Activated CD4-positive, CD25-positive, alpha-beta regulatory T cell (primary cell): ENCODE measurements at places on chromosomes 1 and 21.

DNA sequence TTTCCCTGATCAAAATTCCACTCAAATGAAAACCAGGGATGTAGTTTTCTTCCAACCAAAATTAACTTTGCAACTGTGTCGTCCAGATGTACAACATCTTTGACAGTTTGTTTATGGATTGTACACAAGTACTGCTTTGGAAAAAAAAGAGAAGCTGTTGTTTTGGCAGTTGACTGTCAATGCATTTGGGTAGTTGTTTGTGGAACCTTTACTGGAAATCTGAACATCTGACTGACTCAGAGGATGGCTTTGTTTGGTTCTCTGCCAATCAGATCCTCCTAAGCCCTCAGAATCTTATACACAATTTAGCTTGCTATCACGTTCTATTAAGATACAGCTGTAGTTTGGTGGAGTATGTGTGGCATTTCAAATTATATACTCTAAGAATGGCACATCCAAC is 195.0 kb downstream of the KCNK2 start:
- no peak for DNase-seq

- peak; percentile 34 for DNase-seq
Observed at GRCh38 chr1:1290238-1290731, 10.0 kb downstream of the SCNN1D start.

GRCh38 chr1:193926956-193927355 is 740.5 kb upstream of the B3GALT2 start:
- no peak for DNase-seq

DNA sequence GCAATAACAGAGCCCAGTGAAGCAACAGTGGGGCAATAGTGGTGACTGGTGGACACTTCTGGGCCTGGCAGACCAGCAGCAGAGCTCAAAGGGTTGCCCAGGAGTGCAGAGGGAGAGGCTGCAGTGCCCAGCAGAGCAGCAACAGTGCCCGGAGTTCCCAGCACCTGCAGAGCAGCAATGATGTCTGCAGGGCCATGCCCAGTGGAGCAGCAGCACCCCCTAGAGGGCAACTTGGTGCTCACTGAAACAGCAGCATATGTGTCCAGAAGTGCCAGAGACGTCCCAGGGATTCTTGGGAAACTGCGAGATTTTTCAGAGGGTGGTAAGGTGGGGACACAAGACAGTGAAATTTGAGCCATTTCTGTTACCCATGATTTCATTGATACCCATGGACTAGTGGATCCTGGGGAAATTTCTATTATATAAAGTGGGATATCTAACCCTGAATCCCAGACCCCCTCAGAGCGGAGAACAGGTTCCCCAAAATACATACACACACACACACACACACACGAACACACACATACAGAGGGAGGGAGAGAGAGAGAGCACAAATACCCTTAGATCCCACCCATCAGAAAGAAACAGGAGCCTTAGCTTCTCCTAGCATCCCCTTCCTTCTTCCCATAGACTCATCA is 156.9 kb upstream of the GJB5 start:
- no peak for DNase-seq

DNA sequence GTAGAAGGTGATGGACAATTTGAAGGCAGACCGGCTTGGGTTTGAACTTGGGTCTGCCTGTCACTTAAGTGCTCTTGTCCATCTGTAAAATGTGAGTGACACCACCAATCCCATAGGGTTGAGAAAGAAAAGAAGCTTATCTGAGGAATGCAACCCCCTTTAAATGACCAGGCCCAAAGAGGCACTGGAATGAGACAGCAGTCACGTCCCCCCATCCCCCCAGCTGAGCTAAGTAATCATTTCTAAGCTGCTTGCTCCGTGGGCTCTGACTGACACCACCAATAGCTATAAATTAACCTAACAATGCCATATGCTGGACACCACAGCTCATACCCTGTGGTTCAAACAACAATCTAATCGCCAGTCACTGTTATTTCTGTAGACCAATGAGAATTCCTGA is 15.1 kb downstream of the LCA5L start:
- DNase-seq, result no peak

DNA sequence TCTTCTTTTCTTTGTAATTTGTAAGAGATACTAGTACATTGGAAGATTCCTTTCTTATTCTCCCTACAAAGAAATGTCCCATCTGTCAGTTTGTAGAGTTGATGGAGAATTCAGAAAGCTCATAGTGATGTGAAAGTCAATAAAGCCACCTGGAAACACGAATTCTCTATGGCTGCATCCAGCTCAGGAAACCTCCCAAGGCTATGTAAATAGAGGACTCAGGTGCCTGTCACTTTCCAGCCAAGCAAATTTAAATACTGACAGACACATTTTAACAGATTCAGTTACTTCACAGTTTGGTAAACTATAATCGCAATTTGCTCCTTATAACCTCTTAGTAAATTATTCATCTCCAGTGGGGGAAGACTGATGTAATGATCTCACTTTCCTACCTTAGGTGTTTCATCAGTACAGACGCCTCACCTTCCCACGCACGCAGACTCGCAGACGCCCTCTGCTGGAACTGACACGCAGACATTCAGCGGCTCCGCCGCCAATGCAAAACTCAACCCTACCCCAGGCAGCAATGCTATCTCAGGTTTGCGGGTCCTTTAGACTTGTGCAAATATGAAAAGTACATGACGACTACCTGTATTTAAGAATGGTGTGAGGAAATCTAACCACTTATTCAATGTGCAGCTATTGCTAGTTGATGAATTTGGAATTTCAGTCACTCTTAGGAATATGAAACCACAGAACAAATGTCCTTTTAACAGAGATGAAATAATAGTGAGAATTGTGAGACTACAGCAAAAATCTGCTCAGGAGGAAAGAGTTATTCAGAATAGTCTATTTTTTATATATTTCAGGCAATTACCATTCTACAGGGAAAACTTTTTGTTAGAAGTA is 60.6 kb downstream of the PTPRC start:
- DNase-seq, result peak; percentile 66

DNA sequence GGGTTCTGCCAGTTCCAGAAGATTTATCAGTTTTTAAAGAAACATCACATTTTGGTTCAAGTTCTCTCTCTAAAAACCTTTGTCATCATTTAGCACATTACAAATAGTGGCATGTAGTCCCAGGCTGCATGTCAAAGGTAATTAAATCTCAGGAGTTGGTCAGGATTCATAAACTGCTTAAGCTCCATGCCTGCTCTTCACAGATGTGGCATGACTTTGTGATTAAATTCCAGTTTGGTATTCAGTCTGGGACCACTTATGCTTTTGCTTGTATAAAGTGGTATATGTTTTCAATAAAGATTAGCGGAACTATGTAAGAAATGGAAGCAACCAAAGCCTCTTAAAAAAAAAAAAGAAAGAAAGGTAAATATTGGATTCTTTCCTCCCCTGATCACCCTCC is 408.0 kb downstream of the DISC1 start:
- DNase-seq, result no peak

GRCh38 chr1:206466840-206467649 is 3.2 kb upstream of the IKBKE start:
- DNase-seq, result no peak

DNA sequence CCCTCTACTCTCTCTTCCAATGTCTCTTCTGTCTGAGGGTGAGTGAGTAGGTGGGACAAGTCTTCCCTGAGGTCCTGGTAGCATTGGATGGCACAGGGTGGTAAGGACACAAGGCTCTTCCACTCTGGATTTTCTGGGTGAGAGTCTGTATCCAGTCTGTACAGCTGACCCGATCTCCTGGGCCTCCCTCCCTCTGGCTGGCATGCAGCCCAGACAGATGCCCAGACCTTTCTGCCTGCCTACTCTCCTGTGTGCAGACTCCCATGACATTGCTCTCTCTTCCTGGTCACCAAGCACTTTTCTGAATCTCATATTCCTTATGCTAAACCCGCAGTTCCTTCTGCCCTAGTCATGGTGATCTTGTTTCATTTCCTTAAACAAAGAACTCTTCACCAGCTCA is 100.3 kb downstream of the GRIK3 start:
- no peak for DNase-seq

GRCh38 chr1:26276432-26276838 is 3.5 kb upstream of the SH3BGRL3 start:
- no peak for DNase-seq

DNA sequence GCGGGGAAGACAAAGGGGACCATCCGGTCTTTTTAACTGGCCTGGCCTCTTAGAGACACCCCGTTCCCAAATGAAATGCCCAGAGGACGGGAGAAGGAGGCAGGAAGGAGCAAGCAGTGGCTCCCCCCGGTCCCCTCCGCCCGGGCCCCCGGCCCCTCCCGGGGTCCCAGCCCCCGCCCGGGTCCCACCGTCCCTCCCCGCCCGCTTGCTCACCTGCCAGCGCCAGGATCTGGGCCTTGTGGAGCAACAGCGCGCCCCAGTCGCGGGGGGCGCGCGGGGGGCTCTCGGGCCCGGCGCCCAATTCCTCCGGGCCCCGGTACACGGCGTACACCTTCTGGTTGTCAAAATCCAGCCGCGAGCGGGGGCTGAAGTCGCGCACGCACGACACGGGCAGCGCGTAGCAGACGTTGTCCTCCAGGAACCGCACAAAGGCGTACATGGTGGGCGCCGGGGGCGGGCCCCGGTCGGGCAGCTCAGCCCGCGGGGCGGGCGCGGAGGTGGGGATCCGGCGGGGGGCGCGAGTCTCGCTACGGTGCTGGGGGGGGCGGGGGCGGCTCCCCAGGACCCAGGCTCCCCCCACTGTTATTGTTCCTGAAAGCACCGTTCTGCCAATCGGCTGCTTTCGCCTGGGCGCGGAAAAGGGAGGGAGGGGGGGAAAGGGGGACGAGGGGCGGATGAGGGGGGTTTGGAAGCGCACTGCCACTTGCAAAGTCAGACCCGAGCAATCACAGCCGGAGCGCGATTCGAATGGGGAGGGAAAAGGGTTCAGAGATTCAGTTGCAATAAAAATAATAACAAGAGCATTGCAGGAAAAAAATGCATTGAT is at the start of gene BEND5:
BEND5 (minus strand) TSS at position 499 of the 826 bp plus-strand sequence; CDS start at position 439, 60 bp downstream.
- DNase-seq, result peak; percentile 20

GRCh38 chr1:17350083-17350482 is 21.9 kb upstream of the PADI6 start:
- no peak for DNase-seq

DNA sequence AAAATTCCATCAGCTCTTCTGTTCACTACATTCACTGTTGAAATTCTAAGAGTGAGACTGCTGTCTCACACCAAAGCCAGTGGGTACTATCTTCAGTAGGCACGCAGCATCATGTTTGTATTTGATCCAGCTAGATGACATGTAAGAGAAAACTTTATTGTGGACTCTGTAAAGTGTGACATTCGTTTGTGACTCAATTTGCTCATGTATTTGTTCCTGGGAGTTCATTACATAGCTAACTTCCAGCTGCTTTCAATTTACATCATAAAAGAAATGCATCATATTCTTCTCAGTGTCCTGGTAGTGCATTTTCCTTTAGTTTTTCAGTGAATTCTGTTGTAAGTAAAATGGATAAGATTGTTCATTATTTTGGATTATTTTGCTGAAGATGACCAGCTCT is 31.4 kb downstream of the CTH start:
- no peak for DNase-seq

DNA sequence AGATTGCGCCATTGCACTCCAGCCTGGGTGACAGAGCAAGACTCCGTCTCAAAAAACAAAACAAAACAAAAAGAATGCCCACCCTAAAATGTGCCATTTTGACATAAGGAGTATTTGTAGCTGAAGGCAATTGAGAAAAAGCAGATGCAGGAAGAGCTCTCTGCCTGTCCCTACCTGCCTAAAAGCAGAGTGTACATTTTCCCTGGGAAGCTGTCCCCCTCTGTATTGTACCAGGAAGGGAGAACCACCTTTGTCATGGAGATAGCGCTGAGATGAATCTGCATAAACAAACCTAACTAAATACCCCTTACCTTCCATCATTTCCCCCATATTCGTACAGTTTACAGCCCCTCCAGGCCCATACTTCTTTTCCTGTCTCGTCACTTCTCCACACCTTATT is 94.4 kb upstream of the SLC45A1 start:
- DNase-seq, result no peak

DNA sequence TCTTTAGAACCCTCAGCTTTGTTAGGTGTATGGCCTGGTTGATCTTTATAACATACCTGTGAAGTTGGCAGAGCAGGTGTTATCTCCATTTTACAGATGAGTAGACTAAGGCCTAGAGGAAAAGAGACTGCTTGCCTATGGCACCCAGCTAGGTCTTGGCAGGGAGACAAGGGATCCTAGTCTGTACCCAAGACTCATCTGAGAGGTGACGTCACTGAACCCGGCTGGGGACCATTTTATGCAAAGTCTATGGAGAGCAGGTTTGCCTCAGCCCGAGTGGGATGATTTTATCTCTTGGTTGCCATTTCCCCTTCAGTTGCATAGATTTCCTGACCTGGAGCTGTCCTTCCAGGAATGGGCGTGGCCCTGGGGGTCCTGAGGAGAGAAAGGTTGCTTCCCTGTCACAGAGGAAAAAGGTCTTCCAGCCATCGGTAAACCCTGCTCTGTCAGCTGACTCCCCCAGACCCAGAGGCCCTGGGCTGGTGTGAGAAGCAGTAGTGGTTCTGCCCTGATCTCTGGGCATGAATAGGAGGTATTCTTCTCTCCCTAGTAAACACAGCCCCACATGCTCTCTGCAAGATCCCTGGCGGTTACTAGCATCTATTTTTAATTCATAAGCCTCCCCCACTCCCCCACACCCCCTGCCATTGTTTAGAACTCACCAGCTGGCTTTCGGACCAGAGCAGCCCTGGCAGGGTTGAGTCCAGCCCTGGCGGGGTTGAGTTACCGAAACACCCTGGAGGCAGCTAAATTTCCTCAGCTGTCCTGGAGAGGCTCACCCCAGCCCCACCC is 19.6 kb downstream of the TMCC2 start:
- DNase-seq, result no peak

DNA sequence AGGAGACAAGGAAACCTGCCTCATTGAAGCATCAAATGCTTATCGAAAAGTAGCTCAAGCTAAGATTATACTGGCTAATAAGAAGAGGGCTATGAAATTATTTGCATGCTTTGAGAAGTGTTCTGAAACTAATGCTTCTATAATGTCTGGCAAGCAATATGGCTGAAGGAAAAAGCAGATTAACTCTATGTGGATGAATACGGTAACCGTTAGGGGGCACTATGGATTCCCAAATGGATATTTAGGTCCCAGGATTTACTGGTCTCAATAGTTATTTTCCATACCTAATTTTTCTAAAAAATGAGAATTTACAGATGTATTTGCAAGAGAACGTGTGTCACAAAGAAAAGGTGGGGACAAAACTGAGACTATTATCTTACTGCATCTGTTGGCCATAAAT is 34.6 kb upstream of the RRP15 start:
- no peak for DNase-seq

GRCh38 chr1:25795946-25796810 is 3.8 kb upstream of the SELENON start:
- no peak for DNase-seq

- DNase-seq, result no peak
Observed at GRCh38 chr1:201643835-201644104, 104.8 kb downstream of the NAV1 start.

GRCh38 chr1:165753934-165754333 is 14.7 kb downstream of the TMCO1 start:
- DNase-seq, result no peak
